ENCODE measurements at places on chromosomes 2 and 18.

DNA sequence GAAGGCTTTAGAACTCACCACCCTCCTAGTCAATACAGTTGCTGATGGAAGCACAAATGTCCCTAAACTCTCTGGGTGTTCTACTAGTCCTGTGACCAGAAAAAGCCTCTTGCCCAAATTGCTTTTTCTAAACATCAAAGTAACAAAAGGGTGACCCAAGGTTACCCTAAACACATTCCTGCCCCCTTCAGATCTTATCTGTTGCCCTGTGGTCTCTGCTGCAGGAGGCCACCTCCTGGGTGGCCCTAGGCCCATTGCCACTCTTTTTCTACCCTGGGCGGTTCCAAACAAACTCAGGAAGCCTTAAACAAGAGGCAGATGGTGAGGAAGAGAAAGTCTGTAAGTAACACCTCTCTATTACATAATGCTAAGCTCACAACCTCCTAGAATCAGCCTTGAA is 3.3 kb downstream of the RNF152 start:
- no peak for DNase-seq

- no peak for DNase-seq
Observed at GRCh38 chr2:112540906-112541305, 1.4 kb upstream of the POLR1B start.

DNA sequence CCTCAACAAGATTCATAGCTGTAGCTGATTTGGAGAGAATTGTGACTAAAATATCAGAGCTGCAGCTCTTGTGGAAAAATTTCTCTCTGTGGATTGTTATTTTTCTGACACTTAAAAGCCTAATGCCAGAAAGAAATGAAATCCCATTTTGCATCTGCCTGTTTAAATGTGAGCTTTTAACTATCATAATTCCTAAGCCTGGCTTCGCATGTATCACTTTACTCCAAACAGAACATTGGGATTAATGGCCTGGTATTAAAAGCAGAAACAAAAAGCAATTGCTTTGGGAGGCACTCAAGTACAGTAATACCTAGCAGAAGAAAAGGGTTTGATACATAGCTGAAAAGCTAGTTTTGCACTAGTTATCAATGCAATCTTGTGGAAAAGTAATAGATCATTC is 164.2 kb upstream of the FSHR start:
- DNase-seq, result no peak

DNA sequence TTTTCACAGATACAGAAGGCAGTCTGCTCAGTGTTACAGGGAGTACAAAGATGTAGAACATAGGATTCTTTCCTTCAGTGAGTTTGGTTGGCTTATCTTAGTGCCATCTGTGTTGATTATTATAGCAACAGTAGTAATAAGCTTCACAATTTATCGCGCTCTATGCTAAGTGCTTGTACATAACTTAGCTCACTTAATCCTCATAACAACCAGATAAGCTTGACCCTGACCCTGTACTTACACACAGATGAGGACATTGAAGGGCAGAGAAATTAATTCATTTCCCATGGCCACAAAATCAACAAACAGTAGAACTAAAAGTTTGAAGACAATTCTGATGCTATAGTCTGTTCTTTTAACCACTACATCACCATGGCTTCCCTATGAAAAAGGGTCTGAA is 121.8 kb downstream of the SPHKAP start:
- peak; percentile 21 for DNase-seq
